ENCODE measurements at places on chromosomes 6 and 20.

DNA sequence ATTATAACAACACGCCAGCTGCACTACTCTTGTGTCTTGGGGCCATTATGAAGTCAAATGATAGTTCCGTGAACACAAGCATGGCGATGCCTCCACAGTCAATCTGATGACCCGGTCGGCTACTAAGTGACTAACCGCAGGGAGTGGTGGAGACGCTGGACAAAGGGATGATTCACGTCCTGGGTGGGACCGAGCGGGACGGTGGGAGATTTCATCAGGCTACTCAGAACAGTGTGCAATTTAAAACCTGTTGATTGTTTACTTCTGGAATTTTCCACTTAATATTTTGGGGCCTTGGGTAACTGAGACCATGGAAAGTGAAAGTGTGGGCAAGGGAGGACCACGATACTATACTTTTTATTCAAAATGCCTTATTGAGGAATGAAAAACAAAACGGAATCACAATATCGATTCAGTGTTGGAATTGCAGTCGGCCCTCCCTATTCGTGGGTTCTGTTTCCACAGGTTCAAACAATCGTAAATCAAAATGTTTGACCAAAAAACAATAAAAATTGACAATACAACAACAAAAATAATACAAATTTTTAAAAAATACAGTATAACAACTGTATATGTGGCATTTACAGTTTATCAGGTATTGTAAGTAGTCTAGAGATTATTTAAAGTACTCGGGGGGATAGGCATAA, 66.5 kb downstream of the MYLK4 start:
- no peak for DNase-seq

DNA sequence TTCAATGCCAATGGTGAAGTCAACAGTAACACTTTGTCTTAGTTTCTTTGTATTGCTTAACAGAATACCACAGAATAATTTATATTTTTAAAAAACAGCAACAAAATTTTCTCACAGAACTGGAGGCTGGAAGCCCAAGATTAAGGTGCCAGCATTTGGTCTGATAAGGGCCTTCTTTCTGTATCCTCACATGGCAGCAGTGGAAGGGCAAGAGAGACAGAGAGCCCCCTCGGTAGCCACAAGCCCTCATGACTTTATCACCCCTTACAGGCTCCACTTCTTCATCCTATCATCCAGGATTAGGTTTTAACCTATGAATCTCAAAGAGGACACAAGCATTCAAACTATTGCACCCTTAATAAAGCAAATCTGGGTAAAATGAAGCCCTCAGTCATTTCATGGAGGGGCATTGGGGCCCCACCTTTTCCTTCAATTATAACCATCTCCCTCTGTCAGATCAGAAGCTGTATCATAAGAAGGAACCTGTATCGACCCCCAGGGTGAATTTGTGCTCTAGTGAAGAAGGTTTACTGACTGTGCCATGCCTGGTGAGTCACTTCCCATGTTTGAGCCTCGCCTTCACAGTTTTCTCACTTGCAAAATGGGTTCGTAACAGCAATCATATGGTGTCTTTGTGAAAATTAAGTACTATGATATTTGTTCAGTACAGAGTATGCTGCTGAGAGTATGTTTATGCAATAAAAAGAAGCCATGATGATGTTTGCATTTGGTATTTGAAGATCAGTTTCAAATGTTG, 178.2 kb downstream of the LRFN2 start:
- DNase-seq = no peak

GRCh38 chr6:125597411-125598253, 151.8 kb upstream of the HEY2 start:
- no peak for DNase-seq

DNA sequence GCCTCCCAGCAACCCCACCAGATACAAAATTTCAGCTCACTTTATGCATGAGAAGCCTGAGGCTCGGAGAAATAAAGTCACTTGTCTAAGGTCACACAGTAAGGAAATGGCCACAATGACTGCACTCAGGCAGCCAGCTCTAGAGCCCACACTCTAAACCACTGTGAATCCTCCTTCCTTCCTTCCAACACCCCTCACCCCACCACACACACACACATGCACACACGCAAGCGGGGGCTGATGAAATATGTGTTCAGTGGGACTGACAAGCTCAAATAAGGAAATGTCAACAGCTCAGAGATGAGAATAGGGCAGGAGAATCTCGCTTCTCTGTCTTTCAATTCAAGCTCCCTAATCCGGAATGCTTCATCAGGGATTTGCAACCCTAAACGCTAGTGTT, 6.0 kb upstream of the BPIFA1 start:
- DNase-seq = no peak

- no peak for DNase-seq
These were observed 18.3 kb downstream of the DSP start for GRCh38 chr6:7559651-7560385.

GRCh38 chr6:17446713-17447112, 53.3 kb downstream of the CAP2 start:
- DNase-seq = no peak

GRCh38 chr6:100339574-100340255, 125.0 kb downstream of the SIM1 start:
- DNase-seq = no peak

DNA sequence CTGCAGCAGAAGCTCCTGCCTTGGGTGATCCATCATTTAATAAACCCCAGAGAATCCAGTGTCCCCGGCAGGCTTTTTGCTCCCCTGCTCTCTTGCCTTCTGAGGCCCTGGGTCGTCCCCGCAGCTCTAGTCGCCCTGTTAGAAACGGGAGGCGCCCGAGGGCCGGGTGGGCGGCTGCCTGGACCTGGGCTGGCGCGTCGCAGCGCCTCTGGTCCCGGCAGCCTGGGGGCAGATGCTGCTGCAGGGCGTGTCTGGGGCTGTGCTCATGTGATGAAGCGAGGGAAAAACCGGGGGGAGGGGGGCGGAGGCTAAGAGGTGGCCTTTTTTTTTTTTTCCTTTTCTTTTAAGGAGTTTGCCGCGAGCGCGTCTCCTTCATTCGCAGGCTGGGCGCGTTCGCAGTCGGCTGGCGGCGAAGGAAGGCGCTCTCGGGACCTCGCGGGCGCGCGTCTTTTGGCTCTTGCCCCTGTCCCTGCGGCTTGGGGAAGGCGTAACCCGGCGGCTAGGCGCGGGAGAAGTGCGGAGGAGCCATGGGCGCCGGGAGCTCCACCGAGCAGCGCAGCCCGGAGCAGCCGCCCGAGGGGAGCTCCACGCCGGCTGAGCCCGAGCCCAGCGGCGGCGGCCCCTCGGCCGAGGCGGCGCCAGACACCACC, 394 bp downstream of the AKAP12 start:
- DNase-seq = no peak

GRCh38 chr20:62725596-62726268, 17.1 kb downstream of the NTSR1 start:
- DNase-seq = no peak

DNA sequence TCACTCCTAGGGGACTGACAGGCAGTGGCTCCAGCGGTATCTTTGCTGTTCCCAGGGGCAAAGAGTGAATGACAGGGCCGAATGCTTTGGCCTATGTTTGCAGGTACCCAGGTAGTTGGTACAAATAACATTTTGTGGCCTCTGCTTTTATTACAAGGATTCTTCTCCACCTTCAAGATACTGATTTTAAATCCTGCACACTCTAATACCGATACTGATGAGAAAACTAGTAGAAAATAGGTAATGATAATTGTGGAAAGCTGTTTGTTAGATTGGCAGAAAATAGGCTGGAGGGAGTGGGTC, 772 bp downstream of the HINT3 start:
- DNase-seq = no peak

GRCh38 chr6:150458579-150458978, 89.8 kb downstream of the IYD start:
- no peak for DNase-seq

DNA sequence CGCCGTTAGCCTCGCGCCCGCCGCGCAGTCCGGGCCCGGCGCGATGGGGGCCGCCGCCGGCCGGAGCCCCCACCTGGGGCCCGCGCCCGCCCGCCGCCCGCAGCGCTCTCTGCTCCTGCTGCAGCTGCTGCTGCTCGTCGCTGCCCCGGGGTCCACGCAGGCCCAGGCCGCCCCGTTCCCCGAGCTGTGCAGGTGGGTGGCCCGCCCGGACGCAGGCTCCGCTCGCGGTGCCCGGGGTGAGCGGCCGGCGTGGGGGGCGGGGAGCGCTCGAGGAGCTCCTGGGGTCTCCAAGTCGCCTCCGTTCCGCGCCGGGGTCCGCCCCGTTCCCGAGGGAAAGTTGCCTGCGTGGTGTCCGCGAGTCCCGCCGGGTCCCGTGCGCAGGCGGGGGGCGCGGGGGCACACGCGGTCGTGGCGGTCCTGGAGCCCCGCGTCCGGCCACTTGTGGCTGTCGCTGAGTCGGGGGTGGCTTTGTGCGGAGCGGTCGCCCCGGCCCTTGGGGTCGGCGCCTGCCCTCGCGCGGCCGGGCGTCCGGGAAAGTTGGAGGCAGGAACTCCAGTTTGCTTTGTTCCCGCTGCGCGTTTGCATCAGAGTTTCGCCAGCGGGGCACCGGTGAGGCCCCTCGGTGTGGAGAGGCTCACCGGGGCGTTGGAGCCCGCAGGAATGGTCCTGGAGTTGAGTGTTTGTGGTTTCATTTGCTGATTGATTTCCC, 476 bp downstream of the IGF2R start:
- no peak for DNase-seq

GRCh38 chr6:22569281-22570184, at the start of gene HDGFL1:
Gene HDGFL1, plus strand, starts transcription at chr6:22569566. Its CDS starts 10 bp downstream, at chr6:22569576.
- no peak for DNase-seq

- no peak for DNase-seq
These were observed 282.3 kb upstream of the QKI start for GRCh38 chr6:163132050-163132750.

- DNase-seq = no peak
These were observed 169.9 kb downstream of the DHX35 start for GRCh38 chr20:39132093-39132492.

DNA sequence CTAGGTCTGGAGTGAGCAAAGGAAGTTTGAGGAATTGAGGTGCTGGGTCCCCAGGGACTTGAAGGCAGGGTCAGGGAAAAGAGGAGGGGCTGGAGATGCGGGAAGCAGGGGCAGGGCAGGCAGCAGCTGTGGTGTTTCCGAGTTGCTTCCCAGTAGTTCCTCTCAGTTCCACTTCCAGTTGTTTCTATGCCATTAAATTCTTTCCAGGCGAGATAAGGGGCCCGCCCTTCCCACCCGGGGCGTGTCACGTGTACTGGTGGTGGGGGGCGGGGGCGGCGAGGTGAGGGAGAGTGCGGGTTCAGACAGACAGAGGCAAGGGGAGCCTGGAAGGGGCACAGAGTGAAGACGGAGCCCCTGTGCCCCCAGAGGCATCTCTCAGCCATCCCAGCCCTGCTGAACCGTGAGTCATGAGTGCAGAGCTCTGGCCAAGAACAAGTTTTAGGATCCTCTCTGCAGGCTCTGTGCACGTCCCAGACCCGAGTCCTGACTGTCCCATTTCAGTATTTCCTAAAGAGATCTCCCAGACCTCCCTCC, 977 bp downstream of the TNXB start:
- no peak for DNase-seq

DNA sequence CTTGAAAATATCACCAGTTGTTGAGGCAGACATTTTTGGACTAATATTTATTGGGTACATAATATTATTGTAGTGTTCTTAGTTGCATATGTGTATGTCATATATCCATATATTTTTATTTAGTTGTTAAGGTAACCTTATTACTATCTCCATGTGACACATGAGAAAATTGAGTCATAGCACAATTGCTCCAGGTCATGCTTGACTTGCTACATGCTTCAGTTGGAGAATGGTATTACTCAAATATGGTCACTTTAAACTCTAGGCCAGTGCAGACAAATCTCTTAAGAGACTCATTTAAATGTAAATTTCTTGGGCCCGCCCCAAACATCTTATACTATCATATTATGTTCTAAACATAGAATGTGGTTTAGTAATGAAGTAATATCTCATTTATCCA, 246.1 kb downstream of the RIMS1 start:
- DNase-seq = no peak

- no peak for DNase-seq
These were observed 31.1 kb downstream of the SERPINB6 start for GRCh38 chr6:2940010-2940850.

DNA sequence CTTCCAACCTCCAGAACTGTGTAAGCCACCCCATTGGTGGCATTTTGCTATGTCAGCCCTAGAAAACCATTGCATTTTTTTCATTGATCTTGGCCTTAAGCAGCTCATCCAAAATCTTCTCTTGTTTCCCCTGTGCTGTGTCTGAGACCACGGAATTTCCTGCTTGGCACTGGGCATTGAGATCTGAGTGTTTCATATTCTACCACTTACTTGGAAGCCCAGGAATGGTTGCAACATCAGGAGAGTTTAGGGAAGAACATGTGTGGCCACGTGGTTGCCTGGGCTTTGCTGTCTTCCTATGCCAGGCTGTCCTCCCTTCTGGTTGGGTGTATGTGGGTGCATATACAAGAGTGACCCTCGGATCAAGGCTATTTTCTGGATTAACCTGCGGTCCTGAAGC, 139.3 kb upstream of the PMEPA1 start:
- no peak for DNase-seq

GRCh38 chr20:62470001-62470400, 5.8 kb downstream of the GATA5 start:
- DNase-seq = no peak

DNA sequence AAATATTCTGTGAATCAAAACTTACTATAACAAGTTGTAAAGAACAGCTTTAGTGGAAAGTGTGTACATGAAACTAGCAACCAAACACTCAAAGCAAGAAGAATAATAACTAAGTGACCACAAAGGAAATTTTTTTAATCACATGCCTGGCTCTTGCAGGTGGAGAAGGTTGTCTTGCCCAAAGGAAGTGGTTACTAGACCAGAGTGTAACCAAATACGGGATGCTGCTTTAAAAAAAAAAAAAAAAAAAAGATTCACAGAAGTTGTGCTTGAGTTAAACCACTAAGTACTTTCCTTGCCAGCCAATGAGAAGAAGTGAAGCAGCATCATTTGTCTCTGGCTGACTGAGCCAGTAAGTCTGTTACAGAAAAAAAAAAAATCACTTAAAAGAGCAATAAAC, 19.1 kb upstream of the HLA-DQB1 start:
- DNase-seq = no peak

- no peak for DNase-seq
These were observed 85.8 kb upstream of the PREP start for GRCh38 chr6:105488516-105489215.

GRCh38 chr6:26556263-26557070, 18.3 kb downstream of the HMGN4 start:
- DNase-seq = no peak

DNA sequence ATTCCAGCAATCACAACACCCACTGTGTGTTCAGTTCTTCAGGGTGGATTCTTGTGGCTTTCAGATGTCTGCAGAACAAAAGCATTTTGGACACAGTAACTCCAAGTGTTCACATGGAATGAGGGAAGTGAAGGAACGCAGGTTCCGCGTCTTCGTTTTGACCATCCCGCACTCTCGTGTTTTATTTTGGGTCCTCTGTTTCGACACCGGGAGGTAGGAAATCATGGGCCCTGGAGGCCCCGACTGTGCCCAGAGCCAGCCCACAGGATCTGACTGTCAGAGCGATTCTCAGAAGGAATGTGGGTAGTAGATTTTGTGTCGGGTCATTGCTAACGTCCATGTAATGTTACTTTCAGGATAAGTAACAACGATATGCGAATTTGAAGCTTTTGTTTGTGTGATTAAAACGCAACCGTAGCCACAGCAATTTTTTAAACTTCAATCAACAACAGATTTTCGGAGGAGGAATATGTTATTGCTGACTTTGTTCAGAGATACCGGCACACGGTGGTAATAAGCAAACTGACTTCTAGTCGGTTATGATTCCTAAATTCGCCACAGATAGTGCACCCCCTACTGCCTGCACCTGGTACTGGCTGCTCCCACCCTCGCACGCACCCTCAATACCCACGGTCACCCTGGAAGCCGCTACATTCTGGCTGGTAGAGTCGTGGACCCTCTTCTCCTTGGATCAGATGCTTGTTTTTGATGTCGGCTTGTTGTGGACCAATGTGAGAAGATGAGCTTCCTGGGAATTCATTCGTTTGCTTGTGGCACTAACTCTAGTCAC, 10.5 kb downstream of the NPEPL1 start:
- DNase-seq = no peak
